COR-L47 (cell line): ENCODE measurements at places on chromosomes 12 and 14.

DNA sequence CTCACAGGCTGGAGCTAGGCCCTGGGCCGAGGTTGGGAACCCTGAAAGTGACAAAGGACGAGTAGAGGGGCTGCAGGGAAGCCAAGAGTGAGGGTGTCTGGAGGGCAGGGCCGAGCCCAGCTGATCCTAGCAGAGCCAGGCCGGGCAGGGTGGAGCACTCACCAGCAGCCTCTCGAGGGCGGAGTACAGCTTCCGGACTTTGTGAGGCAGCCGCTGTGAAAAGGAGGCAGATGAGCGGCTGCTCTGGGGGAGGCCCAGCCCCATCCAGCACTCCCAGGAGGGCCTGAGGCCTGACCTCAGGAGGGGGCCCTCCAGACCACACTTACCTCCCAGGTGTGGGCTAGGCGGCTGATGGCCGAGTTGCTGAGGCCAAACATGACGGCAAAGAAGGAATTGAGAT lies 14.7 kb upstream of the ENDOU start:
- DNase-seq, result no peak

GRCh38 chr14:34632411-34632978 lies 2.5 kb upstream of the SNX6 start:
- DNase-seq, result no peak

DNA sequence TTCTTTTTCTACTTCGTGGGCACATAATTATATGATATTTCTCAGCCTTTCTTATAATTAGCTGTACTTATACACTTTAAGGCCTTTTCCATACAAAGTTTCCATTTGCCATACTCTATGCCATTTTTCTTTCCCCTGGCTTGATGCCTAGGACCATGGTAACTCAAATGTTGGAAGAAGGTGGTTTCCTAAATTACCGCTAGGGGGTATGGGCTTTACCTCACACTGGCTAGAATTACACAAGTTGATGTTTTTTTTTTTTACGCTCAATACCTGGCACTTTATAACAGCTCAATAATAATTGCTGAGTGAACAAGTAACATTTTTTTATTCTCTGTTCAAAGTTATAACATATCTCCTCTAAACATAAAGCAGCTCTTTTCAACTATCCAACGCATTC lies 306.8 kb upstream of the LRFN5 start:
- no peak for DNase-seq

GRCh38 chr12:111444314-111444924 lies 38.7 kb downstream of the SH2B3 start:
- DNase-seq, result no peak

DNA sequence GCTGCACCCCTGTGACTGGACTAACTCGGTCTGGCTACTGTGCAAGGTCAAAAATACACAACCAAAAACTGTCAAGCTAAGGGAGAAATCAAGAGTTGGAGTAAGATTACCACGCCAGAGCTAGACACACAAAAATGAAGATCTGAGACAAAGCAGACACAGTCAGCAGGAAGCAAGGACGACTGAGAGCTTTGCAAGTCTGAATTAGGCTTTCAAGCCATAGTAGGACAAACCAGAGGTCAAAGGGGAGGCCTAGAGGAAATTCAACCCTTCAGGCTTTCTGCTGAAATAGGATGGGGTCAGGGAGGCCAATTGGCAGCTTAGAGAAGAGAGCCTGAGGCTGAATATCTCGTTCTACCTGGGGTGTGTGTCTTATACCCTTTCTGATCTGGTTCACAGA lies 117.3 kb downstream of the LLPH start:
- DNase-seq, result no peak

DNA sequence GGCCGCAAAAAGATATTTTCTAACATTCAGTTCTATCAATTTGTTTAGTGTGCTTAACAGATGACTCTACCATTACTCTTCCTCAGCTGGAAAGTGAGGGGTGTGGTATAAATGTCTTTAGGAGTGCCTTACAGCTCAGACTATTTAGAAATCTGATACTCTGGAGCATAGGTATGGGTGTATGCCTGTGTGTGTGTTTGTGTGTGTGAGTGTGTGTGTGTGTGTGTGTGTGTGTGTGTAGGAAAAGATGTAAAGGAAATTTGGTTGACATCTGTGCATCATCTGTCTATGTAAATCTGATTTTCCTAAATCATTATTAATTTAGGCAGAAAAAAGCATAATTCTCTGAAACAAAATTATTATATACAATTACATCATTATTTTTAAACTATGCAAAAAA lies 16.0 kb downstream of the RNASE3 start:
- no peak for DNase-seq

DNA sequence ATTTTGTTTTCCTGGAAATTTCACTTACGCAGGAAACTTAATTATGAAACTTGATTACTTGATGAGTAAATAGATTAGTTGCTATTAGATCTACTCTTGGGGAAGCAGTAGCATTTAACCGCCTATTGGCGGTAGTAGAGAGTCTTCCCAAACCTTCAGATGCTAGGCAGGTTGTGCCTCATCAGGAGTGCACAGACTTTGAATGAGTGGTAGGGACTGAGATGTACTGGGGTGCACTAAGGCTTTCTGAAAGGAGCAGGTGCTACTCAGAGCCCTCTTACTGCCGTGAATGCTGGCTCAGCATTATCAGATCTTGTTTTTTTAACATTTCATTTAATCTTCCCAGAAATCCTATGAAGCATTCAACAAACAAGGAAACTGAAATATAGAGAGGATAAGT lies 7.7 kb downstream of the GATC start:
- DNase-seq, result peak; percentile 22

DNA sequence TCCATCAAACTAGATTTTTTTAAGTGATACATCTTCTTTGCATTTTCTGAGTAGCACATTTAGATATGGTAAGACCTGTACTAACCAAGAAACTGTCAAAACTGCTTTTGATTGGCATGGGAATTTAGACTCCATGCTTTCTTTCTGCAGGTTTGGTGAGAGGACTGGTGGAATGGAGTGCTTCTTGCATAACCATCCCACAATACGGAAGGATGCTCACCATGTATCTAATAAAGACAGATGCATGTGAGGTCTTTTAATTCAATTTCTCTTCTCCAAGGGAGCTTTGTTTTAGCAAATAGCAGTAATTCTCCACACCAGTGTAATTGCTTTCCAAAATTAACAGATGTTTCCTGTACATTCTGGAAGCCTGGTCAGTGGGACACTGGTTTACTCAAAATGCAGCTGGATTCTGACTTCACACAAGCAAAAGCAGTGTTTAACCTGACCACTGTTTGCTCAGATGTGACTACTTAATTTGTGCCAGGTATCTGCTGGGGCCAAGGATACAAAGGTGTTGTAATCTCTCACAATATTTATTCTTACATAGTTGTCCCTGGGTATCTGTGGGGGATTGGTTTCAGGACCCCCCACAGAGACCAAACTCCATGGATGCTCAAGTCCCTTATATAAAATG lies 26.1 kb downstream of the FGD6 start:
- peak; percentile 14 for DNase-seq

GRCh38 chr12:33472299-33472698 lies 32.7 kb upstream of the SYT10 start:
- DNase-seq, result no peak

DNA sequence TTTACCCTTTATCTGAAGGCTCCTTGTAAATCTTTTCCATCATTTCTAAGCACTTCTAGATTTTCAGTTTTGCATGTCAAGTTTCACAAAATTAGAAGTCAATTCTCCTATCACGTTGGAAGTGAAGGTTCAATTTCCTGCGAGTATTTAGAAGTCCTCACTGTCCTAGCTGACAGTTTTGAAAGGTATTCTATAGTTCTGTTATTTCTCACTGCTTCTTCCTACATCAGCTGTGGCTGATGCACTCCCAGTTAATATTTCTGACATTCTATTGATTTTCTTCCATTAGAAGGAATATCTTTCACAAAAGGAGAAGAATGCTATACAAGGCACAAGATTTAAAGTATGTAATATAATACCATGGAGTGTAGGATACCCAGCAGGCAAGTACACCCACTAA lies 15.8 kb upstream of the TMCC3 start:
- DNase-seq, result no peak

- DNase-seq, result peak; percentile 69
Measured at GRCh38 chr12:70733385-70733784, 96.2 kb upstream of the PTPRB start.

DNA sequence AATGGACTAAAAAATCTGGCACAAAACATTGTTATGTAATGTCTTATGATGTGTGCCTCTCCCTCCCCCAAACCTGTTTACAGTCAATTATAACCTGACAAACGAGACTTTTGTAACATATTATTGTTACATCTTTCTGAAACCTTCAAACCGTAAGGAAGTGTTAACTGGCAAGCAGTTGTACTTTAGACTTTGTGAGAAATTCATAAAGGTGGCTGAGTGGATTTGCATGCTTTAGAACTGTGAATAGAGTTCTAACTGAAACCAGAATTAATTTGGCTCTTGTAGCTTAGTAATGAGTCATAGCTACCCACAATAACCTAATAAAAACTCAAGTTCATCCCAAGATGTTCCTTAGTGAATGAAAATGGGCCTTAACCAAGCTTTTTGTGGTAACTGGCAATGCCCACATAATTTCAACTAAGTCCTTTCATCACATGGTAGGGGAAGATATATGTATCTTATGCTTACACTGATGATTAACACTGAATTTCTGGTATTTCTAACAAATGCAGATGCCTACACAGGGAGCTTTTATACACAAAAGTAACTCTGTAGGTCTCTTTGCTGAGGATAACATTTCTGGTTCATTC lies 29.7 kb downstream of the RAD9B start:
- DNase-seq, result no peak

DNA sequence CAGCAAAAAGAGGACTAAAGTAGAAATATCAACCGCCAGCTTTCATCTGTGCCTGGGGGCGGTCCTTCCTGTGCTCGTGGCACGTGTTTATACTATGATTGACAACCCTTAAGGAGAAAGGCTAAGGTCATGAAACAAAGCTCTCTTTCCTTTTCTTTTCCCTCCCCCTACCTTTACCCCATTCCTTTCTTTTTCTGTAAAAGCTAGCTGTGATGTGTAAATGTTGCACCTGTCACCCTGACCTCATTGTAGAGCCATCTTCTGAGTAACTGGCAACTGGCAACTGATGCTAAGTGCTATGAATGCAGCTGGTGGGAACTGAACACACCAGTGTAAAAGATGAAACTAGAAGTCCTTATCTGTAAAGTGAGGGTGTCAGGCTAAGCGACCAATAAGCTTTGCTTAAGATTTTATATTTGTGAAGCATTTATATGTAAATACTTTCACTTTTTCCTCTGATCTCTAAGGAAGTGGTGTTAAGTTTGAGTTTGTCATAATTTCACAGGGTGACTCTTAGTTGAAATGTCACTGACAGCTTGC lies 102.8 kb upstream of the BCAT1 start:
- no peak for DNase-seq

DNA sequence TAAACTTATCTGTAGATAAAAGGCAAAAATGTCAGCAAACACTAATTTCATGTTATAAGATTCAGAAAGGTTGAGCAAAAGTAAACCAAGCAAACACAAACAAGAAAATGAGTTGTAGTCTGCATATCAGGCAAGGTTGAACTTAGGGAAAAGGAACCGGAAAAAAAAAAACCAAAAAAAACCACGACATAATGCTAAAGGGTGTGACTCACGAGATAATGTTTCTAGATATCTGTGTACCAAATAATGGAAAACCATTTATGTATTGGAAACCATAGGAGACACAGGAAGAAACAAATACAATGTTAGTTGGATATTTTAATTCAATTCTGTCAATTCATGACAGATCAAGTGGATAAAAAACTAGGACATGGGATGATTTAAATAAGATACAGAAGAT lies 60.5 kb downstream of the GPATCH2L start:
- no peak for DNase-seq

- DNase-seq, result peak; percentile 75
Measured at GRCh38 chr14:105086833-105087307, 21.6 kb upstream of the GPR132 start.

- no peak for DNase-seq
Measured at GRCh38 chr14:71776471-71777360, 155.5 kb upstream of the RGS6 start.

- DNase-seq, result no peak
Measured at GRCh38 chr12:7114008-7114407, 5.0 kb upstream of the C1RL start.

- no peak for DNase-seq
Measured at GRCh38 chr12:93803424-93803807, 126.2 kb downstream of the CRADD start.

DNA sequence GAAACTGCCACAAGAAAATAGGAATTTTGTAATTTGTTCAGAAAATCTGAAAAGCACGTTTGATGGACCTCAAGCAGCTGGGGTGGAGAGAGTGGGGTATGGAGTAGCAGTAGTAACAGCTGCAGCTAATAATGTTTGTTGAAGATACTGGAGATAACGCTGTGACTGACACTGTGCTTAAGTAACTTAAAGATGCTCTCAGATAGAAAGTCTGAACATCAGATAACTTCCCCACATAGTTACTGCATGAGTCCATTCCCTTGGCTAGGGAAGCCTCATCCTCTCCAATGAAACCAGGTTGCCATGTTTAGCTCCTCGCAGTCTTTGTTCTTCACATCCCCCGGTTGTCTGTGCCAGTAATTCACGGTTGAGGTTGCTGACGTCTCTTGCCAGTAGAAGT lies 24.9 kb downstream of the RMST start:
- DNase-seq, result no peak

DNA sequence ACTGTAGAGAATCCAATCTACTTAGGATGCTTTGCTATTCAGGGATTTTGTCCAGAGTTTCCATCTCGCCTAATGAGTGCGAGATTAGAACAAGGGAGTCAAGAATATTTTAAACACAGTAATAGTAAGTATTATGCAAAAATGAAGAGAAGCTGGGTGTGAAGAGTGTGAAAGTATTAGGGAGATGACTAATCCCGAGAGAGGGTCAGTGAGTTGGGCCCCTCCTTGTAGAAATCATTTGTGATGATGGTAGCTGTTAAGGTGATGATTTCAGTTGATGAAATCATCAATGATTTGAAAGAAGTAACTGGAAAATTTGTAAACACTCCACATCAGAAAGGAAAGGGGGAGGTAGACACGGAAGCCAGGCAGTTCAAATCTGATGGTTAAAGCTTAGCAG lies 478.9 kb upstream of the MGAT4C start:
- no peak for DNase-seq

DNA sequence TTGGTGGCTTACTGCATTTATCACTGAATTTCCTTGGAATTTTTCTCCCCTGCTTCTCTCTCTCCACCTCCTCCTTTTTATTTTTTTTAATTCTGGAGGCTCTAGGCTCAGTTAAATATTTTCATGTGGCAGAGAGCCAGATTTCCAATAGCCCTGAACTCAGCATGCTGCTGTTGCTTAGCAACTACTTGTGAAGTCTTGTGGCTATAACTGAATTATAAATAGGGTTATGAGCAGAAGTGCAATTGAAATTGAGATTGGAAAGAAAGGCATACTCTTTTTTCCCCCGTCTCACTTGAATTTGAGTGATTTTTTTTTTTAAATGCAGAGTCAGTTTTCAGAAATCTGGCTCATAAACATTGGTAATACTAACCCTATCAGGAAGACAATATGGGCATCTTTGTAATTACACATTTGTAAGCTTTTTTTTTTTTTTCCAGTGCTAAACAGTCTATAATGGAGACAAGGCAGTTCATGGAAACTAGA lies 38.3 kb downstream of the ATF7IP start:
- peak; percentile 69 for DNase-seq

GRCh38 chr12:49949866-49950265 lies 671 bp upstream of the AQP2 start:
- no peak for DNase-seq

- no peak for DNase-seq
Measured at GRCh38 chr12:65666876-65667275, 157.4 kb upstream of the HMGA2 start.
